LNCaP clone FGC (cell line): ENCODE measurements at places on chromosomes 16 and 17.
A peak's percentile ranks its signal among the peaks of the same experiment; 100 is the strongest.

DNA sequence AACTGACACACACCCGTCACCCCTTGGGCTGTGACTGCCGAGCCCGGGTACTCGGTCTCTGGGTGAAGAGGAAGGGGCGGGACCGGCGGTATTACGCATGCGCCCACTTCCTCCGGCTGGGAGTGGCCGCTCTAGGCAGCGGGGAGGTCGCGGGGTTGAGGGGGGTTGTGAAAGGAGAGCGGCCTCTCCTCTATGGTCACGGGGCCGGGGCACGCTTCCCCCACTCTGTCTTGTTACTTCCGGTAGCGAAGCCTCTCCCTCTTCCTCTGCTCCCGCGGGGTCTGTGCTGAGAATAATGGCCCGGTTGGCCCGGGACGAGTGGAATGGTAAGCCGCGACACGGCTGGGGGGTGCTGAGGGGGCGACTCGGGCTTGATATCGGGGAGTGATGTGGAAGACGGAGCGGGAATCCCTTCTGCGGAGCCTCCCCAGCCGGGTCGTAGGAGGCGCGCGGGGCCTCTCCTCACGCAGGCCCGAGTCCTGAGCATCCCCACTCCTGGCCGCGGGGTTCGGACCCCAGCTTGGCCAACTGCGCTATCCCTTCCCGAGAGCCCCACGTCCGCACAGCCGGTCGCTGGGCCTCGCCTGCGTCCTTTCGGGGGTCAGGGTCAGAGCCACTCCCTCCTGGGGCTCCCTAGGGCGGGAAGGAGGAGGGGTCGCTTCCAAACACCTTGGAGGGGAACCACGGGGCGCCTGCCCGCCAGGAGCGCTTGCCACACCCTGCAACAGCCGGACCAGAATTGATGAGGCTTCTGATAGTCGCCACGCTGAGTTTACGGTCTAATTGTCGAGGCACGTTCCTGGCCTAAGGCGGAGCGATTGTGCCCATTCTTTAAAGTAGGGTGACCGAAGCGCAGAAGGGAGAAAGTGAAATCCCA, at the start of gene BFAR:
BFAR (plus strand) TSS at position 259 of the 877 bp plus-strand sequence. CDS start 11,396 bp downstream, outside the sequence.
- DNase-seq = peak; percentile 81

DNA sequence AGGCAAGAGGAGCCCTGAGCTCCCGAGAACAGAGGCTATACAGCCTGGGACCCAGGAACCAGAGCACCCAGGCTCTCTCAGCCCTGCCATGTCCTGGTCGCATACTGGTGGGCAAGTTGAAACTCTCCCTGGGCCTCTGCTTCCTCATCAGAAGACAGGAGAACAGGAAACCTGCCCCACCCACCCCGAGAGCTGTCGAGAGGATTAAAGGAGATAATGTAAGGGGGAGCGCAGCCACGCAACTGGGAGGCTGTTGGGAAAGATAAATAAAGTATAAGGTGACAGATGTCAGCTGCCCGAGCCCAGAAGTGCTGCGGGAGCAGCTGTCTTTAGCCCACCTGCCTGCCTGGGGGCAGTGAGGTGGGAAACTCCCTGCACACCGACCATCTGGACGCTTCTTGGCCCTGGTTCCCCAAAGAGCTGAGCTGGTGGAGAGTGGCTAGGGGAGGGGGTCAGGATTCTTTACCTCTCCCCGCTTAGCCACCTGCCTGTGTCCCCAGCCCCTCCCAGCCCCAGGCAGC, 6.8 kb downstream of the KIF19 start:
- no peak for DNase-seq

GRCh38 chr16:1049976-1050247, 22.6 kb upstream of the SSTR5 start:
- no peak for DNase-seq

DNA sequence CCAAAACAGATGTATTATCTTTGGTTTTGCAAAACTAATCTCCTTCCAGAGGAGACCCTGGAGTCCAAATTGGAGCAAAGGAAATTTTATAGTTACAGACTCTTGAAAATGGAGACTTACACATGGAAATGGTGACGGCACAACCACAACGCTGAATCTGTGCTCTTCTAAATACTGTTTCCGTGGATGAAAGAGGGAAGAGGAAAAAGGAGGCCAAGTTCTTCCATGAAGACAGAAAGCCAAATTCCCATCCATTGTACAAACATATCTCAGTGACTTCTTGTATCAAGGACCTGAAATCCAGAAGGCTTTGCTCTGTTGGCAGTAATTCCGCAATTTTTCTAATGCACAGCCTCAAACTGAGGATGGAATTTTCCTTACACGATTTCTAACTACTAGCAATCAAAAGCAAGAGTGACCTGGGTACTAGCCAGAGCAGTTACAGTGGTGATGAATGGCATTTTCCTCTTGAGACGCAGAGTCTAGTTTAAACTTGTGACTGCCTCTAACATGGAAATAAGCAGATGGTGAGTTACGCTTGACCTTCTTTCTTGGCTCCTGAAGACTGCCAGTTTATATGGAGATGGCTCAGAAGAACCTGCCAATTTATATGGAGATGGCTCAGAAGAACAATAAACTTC, 38.5 kb downstream of the VPS53 start:
- no peak for DNase-seq

GRCh38 chr17:17897442-17897841, 60.7 kb upstream of the SREBF1 start:
- no peak for DNase-seq

DNA sequence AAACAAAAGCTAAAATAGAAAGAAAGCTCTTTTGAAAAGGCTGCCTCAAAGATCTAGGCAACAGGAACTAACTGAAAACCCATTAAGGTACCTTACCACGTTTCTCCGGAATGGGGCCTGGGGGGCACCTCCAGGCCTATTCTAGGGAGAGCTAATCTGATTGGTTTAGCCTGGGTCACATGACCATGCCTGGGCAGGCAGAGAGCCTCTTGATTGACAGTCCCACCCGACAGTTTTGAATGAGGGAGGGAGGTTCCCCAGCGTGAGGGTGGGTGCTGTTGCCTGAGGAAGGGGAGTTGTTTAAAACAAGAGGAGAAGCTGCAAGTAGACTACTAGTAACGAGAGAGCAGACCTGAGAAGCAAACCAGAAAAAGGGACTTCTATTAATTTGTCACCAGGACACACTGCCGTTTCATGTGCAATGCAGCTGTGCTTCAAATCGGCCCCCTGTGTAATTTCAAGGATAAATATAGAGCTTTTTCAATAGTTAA, 143.4 kb upstream of the HS3ST2 start:
- DNase-seq = no peak

GRCh38 chr16:17984810-17985209, 351.7 kb downstream of the NPIPA8 start:
- no peak for DNase-seq

GRCh38 chr16:3963203-3963602, 82.7 kb upstream of the CREBBP start:
- no peak for DNase-seq

- DNase-seq = no peak
Measured at GRCh38 chr17:896953-897661, 82.5 kb downstream of the NXN start.

DNA sequence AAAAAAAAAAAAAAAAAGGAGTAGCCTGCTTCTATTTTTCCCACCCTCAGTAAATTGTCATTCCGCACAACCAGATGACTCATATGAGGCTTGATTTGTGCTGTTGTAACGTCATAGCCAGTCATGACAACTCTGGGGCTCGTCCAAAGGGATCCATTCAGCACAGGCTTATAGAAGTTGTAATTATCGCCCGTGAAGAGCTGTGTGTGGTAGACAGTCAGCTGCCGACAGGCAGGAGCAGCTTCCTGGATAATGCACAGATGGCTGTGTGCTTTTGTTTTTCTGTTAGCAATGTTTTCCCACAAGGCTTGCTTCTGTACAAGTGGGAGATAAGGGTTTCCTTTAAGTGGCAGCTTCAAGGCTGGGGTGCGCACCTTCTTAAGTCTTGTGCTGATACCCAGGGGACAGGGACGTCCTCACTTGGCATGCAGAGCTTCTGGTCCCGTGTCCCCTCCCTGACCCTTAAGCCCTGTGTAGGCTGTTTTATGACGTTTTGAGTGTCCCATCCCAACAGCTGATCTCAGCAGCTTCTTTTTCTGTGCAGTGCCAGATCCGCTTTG, 26.0 kb downstream of the SNX29 start:
- DNase-seq = no peak

DNA sequence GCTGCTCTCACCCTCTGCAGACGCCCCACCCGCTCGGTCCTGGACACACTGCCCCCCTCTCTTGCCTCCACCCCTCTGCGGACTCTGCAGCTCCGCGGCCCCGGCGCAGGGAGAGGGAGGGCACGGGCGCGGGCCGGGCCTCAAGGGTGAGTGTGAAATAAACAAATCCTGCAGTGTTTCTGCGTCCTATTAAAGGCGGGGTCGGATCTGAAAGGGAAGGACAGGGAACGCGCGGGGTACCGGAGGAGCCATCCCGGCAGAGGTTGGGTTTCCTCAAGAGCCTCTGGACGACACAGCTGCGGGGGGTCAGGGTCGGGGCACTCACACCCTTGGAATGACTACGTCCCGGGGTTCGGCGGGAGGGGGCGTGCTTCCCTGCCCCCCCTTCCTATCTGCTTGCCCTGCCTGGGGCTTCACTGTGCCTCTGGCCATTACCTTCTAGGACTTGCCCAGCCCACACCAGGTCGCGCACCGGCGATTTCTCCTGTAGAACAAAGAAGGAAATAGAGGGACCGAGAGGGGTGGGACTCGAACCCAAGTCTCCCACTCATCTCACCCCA, 466 bp upstream of the HSF4 start:
- DNase-seq = no peak

GRCh38 chr16:6861135-6861814, 471.4 kb upstream of the RBFOX1 start:
- DNase-seq = no peak

- no peak for DNase-seq
Measured at GRCh38 chr17:52148969-52149351, 9.6 kb downstream of the CA10 start.
